ENCODE measurements at places on chromosomes 5 and 9. TPM values are rescaled to one million over a fixed set of nuclear protein-coding genes. Genes with fewer than 3 reads are reported as not detected.

DNA sequence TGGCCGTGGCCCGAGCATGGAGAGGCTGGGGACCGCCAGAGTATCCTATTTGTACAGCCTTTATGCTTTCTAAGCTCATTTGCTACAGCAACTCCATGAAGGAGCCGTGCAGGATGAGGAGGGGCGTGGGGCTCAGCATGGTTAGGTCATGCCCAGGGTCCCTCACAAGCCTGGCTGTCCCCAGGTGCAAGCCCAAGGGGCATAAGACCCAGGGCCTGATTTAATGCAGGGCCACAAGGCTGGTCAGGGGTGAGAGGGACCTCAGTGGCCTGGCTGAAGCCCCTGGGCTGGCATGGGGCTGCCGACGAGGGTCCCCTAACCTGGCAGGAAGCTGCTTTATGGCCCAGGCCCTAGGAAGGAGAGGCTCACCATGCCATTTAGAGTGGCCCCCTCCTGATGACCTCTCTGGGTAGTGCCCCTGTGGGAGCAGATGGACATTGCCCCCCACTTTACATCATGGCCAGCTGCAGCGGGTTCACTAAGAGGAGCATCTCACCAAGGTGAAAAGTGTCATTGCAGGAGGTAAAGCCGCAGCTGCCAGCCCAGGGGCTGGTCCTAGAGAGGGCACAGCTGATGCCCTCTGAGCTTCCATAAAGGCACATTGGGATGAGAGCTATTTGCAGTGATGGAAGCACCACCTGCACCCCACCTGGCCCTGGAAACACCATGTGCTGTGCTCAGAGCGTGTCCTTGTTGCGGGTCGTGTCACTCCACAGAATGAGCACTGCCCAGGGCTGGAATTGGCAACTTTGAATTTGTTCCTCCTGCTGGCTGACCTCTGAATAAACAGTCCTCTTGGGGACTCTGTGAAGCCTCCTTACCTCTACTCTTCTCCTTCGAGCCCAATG lies 58.9 kb downstream of the ZNF618 start:
- no peak for DNase-seq

DNA sequence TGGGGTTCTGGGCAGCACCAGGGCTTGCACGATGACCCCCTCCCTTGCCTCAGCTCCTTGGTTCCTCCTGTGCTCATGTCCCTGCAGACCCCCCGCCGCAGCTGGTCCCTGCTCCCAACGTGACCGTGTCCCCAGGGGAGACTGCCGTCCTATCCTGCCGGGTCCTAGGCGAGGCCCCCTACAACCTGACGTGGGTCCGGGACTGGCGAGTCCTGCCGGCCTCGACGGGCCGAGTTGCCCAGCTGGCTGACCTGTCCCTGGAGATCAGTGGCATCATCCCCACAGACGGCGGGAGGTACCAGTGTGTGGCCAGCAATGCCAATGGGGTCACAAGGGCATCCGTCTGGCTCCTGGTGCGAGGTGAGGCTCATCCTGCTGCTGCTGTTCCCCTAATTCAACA lies 39.1 kb downstream of the HMCN2 start:
- no peak for DNase-seq

DNA sequence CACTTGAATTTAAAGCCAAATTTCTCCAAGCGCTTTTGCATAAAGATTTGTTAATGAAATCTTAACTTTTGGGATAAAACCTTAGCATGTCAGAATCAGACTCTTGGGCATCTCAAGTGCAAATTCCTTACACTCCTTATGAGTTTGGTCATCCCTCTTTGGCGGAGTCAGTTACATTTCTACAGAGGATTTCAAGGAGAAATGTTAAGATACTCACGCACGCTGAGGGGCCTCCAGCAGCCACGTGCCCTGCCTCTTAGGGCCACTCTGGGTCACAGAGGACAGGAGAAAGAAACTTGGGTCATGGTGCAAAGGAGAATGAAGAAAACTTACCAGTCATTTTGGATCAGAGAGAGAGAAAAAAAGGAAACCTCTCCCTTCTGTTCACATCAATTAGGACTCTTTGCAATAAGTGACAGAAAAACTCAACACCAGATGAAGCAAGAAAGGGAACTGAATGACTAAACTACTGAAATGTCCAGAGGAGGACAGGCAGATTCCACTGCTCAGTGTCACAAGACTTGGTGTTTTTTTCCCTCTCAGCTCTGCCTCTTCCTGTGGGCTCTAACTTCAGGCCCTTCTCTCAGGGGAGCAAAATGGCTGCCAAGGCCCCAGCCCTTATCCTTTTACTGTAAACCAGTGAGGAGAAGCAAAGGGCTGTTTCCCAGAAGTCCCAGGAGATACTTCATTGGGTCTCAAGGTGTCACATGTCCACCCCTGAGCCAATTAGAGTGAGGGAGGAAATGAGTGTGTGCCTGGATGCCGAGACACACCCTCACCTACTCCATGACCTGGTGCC lies 63.3 kb upstream of the NFIL3 start:
- DNase-seq: peak; percentile 17

Gene IRX1
- not detected for total RNA-seq

- no peak for DNase-seq
These were observed 19.2 kb upstream of the PITX1 start for GRCh38 chr5:135053278-135053677.

DNA sequence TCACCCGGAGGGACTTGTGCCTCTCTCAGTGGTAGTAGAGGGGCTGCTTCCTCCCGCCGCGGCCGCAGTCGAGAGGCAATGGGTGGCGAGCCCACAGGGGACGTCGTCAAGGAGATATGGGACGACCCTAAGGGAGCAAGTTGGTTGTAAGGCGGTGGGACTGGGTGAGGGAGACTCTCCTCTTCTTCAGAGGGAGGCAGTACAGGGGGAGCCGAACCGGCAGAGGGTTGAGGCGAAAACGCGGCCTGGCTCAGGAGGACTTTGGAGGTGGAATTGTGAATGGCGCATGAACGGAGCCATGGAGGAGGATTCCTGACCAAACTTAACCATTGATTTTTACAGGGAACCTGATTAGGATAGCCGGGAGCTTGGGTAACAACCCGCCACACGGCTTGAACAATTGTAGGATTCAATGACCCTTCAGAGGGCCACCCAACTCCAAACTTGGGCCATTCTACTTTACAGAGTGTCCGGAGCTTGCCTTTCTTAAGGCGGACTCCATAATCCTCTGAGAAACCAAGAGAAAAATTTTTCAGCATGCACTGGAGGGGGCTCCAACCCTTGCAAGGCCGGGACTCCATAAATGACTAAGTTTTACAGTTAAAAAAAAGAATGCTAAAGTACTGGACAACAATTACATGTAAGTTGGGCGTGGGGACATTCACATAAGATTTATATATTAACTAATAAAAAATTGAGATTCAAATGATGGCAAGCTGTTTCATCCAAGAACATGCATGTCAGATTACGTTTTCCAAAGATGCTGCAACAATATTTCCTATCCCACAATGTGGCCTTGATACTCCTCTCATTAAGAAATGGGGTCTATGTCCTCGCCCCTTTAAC lies 19.4 kb upstream of the RHOBTB3 start:
- peak; percentile 5 for DNase-seq

DNA sequence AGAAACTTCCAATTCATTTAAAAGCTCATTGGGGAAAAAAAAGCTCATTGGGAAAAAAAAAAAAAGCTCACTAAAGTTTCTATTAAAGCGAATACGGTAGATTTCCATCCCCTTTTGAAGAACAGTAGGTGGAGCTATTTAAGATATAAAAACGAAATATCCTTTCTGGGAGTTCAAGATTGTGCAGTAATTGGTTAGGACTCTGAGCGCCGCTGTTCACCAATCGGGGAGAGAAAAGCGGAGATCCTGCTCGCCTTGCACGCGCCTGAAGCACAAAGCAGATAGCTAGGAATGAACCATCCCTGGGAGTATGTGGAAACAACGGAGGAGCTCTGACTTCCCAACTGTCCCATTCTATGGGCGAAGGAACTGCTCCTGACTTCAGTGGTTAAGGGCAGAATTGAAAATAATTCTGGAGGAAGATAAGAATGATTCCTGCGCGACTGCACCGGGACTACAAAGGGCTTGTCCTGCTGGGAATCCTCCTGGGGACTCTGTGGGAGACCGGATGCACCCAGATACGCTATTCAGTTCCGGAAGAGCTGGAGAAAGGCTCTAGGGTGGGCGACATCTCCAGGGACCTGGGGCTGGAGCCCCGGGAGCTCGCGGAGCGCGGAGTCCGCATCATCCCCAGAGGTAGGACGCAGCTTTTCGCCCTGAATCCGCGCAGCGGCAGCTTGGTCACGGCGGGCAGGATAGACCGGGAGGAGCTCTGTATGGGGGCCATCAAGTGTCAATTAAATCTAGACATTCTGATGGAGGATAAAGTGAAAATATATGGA lies at the start of gene PCDHGA12:
Gene PCDHGA12, plus strand, starts transcription at position 176 of the 782 bp plus-strand sequence. Its CDS starts 253 bp downstream, at position 429.
- DNase-seq: peak; percentile 94

Measured in fibroblast of lung (primary cell).